ENCODE measurements at places on chromosomes 11 and 22.

DNA sequence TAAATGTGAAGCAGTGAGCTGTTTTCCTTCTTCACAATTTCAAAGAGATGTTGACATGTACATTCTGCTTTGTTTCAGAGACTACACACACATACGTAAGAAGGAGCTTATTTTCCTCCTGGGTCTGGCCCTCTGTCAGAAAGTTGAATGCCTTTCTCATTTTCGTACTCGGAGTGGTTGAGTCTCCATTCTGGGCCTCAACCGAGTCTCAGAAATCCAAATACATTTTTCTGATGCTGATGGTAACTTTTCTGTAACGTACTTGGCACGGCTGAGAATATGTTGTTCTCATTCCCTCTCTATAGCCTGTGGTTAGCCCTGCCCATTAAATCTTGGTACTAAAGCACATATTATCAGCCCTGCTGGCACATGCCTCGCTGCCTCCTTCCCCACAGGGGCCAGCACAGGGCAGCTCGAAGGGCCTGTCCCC lies 25.3 kb downstream of the PARVA start:
- DNase-seq = no peak

GRCh38 chr11:110311783-110312579 lies 15.6 kb upstream of the RDX start:
- DNase-seq = no peak

DNA sequence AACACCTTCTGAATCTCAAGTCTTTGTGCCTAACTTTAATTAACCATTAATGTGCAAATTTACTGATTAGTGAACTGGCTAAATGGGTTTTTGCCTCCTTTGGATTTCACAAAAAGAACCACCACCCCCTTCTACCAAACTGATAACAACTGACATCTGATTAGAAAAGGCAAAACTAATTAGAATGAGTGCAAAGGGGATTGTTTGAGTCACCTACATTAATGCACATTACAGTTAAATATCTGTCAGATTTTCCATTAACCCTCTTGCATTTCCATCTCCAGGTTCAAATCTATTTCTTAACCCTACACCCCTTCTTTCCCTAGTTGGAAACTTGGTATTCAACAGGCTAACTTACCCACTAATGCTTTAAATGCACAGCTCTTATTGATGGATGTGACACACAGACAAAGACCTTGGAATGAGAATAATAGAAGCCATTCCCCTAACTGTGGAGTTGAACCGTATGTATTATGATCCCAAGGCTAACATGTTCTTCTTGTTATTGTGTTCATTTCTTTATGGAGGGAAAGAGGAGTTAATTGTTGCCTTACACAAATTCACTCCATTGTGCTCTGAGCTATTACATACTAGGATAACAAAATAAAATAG lies 161.5 kb upstream of the MTMR2 start:
- no peak for DNase-seq

GRCh38 chr22:50467773-50468440 lies 6.9 kb downstream of the SBF1 start:
- no peak for DNase-seq

DNA sequence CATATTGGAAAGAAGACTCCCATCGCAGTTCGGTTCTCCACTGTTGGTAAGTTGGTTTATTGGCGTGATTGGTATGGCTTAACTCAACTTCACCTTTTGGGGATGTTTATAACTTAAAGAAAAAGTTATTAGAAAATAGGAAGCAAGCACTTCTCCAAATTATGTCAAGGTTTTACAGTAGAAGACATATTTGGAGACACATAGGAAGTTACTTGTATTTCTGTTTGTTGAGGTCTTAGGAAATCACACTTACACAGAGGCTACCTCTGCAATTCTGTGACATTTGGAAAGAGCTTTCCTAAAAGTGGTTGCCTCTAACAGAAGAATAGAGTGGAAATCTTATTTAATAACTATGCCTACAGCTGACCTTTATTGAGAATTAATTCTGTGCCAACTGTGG lies 12.3 kb downstream of the CAT start:
- no peak for DNase-seq

DNA sequence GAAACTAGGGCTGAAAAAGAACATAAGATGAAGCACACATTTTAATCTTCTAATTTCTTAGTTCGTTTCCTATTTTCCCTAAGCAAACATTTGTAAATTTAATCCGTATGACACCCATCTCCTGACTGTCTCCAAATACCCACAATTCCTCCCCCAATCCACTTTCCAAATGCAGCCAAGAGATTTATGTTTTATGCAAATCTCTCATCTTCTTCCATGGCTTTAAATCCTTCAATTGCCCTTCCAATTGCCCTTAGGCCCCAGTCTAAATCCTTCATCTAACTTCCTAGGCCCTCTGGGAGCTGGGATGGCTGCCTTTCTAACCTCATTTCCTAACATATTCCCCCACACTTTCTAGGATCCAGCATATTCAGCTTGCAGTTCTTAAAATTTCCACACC lies 18.0 kb upstream of the POU2AF1 start:
- no peak for DNase-seq

GRCh38 chr22:27842669-27843431 lies 41.3 kb upstream of the MN1 start:
- no peak for DNase-seq

- no peak for DNase-seq
Measured at GRCh38 chr11:70315716-70316115, 45.2 kb downstream of the PPFIA1 start.

GRCh38 chr11:84564180-84564866 lies 1062.8 kb downstream of the DLG2 start:
- DNase-seq = peak; percentile 64

Measured in aorta (tissue), 5 donors.